ENCODE measurements at places on chromosomes 6 and 20.
A peak's percentile ranks its signal among the peaks of the same experiment; 100 is the strongest.

DNA sequence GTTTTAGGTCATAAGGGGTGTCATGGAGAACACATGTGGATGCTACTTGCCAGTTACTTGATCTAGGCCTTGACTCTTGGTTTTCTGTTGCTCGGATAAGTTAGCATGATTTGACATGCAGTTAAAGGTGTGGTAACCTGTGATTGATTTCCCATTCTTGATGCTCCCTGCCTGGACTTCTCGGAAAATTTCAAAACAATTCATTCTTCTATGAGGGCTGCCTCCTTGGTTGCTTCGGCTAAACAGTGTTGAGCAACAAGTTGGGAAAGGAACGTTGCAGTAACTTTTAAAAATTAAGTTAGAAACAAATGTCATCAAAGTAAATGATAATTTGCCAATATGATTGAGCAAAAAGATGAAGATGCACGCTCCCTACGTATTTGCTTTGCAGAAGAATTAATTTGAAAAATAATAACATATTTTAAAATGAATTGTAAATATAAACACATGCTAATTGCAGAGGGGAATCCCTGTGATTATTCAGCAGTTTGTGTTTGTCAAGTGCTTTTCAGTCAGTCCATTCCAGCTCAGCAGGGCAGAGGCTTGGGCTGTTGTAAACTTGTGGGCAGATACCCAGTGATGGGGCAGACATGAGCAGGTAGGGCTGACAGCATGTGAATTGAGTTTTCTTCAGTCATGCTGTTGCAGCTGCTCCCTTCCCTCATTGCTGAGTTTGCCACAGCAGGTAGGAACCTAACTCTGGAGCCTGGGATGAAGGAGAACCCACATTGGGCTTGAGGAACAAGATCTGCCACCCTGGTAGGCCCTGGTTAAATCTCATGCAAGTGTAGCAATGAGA, 110.2 kb downstream of the ESR1 start:
- DNase-seq = no peak

GRCh38 chr6:9248133-9248532, 812.8 kb upstream of the SLC35B3 start:
- no peak for DNase-seq

DNA sequence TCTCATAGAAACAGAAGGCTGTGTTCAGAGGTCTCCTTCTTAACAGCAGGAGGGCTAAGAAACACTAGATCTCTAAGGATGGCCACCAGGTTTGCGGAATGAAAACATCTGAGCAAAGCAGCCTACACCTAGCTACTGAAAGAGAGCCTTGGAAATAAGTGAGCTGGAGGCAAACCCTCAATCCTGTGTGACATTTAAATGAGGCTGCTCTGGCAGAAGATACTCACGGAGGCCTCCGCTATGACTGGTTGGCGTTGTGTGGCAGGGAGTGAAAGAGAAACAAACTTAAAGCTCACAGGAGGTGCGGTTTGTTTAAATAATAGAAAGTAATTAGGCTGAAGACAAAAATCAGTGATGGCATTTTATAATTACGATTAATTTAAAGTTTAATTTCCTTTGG, 162.0 kb upstream of the RNF217 start:
- DNase-seq = no peak

- no peak for DNase-seq
Observed at GRCh38 chr6:16684896-16685554, 76.2 kb downstream of the ATXN1 start.

DNA sequence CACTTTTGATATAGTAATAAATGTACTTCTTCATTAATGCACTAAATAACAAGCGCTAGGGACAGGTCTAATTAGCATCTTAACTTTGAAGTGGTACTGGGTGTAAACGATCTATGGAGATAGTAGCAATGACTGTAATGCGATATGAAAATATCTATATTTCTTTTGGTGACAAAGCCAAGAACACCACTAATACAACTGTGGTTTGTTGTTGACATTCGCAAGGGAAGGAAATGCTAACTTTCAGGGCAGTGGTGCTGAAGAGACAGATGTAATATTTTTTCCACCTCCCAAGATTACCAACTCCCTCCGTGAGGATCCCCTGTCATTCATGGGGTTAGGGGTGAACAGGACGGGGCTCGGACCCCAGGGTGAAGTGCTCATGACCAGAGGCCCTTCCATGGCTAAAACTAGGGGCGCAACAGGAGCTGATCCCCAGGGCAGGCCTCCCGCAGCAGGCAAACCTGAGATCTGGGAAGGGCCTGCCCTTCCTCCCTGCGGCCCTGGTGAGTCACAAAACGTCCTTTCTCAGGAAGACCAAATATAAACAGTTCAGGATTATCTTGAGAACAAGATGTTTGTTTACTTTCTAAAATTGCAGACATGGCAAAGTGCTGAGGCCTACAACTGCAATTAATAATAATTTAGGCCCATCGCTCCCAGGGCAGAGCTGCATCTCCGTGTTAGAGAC, 65.0 kb upstream of the TOX2 start:
- DNase-seq = peak; percentile 64

DNA sequence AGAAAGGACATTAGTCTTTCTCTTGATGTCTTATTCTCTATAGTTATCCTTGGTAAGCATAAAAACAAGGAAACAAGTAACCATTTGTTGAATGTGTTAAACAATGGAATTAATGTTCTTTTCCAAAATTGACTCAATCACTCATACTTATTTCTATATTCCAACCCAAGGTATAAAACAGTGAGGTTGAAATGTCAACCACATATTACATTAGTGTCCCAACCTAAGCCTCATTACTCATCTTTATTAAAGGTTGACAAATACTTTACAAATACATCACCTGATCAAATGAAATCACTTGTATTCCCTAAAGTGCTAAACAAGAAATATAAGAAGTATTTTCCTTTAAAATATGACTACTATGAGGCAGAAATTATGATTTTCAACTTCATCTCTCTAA, 100.5 kb downstream of the ASCC3 start:
- no peak for DNase-seq

GRCh38 chr20:44135012-44135412, 52.0 kb downstream of the JPH2 start:
- DNase-seq = no peak

GRCh38 chr20:45053430-45054351, 47.2 kb downstream of the KCNS1 start:
- no peak for DNase-seq

DNA sequence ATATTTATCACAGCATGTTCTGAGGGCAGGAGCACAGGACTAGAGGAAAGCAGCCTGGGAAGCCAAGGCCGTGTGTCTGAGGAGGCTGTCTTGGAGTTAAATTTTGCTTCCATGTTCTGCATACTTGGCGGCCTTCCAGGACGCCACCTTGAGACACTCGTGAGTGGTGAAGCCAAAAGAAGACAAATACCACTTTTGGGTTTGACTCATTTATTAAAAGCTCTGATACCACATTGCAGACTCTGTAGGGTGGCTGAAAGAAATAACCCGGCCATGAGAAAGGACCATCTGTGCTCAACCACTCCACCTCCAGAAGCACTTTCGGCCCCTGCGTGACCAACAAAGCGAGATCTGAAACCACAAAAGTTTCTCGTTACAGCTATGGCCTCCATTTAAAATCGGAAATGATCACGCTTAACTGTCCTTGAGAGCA, 120.0 kb downstream of the TMEM242 start:
- DNase-seq = no peak
